ENCODE measurements at places on chromosomes 7 and 10.

DNA sequence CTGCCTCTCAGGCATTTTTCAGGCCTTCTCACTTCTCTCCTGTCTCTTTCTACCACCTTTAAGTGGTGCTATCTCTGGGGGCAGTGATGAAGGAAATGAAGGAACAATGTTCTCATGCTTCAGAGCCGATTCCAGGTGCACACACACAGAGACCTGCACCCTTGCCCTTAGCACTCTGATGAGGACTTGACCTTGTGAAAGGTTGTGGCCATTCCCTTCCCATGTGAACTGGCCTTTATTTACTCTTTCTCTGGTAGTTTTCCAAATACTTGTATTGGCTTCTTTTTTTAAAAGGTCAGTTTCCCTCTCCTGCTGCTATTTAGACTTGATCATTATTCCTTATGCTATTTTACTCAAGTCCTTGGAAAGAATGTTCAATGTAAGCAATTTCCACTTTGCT lies 188.6 kb downstream of the MDFIC start:
- no peak for DNase-seq

DNA sequence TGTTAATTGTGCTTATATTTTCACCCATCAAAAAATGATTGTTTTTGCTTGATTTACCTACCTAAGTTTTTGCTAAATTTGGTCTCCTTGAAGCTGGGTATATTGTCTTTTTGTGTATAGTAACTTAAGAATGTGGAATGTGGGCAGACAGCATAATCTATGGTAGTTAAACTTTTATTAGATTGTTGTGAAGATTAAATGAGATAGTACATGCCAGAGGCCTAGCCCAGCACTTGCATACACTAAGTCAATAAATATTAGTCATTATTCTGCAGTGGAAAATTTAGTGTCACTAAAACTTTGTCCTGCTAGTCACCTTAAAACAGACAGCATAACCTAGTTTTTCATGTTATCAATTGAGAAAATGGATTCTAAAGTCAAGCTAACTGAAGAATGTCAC lies 19.3 kb upstream of the RPA3 start:
- no peak for DNase-seq

DNA sequence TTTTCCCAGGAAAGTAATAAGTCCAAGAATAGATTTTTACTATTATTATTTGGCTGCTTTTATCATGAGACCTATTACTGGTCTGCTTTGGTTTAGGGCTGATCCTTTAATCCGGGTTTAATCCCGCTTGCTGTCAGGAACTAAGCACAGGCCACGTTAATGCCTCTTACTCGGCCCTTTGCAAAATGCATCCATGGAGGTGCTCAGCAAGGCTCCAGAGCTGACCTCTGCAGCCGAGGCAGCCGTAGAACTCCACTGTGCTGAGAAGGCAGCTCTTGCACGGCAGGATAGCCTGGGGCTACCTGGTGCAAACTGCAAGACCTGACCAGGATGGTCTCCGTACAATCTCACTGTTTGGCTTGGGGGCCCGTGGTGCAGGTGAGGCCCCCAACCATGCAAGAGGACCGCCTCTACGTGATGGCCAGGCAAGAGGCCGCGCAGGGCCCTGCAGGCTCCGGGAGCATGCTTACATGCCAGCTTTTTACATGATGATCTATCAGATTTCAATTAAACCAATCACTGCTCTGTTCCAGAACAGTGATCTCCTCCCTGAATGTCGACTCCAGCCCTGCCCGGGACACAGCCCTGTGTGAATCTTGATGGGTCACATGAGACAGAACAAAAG lies 10.4 kb upstream of the CALML3 start:
- no peak for DNase-seq

DNA sequence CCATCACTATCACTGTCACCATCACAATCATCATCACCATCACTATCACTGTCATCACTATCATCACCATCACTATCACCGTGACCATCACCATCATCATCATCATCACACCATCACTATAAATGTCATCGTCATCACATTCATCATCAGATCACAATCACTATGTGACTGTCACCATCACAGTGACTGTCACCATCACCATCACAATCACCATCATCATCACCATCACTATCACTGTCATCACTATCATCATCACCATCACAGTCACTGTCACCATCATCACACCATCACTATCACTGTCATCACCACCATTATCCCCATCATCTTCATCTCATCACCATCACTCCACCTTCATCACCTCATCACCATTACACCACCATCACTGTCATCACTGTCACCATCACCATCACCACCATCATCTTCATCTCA lies 31.0 kb downstream of the PWWP2B start:
- no peak for DNase-seq

GRCh38 chr10:63481815-63482421 lies 16.1 kb upstream of the JMJD1C start:
- no peak for DNase-seq

DNA sequence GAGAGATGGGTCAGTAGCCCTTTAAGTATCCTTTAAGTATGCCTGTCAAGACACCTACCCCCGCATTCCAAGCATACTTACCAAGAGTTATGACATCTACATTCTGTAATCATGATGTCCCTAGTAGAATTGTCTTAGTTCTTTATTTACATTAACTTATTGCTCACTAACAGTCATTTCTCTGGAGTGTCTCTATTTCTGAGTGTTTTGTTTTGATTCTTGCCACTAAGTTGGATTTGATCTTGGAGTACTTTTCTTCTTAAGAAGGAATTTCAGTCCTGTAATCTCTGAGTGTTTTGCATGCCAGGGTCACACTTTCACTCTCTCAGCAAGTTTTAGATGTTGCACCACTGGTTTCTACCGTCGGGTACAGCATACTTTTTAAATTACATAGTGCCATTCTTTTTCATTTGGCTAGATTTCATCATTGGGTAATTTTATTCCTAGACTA lies 1053.9 kb downstream of the KCNMA1 start:
- DNase-seq = no peak

GRCh38 chr10:130750441-130750840 lies 561.1 kb downstream of the TCERG1L start:
- no peak for DNase-seq

DNA sequence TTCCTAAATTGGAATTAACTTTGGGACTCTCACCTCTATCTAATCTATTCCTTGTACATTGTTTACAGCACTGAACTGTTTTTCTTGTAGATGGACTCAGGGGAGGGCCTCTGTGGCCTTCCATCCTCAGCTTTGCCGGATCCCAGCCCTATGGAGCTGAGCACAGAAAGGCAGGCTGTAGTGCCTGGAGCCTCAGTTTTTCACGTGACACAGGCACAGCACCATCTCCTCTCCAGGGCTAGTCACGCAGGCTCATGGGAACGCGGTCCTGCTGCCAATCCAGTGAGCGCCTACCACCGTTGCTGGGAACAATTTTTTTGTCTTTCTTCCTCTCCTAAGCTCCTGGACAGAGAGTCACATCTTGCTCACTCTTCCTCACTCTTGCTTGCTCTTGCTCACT lies 75.6 kb upstream of the DDC start:
- DNase-seq = no peak

DNA sequence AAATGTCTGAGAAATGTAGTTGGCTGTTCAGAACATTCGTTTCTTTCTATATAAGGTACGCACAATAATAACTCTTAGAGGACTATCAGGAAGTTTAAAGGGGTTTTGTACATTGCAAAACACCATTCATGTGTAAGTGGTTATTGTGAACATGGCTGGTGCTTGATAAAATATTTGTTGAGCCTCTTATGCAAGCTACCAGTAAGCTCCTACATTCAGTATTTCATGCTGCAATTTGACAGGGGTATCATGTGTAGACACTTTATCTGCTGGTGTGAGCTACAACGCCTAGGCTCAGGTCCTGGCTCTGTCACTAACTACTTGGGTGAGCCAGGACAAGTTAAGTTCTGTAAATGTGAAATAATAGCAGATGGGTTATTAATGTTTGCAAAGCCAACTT lies 75.5 kb downstream of the MAP3K8 start:
- DNase-seq = no peak

DNA sequence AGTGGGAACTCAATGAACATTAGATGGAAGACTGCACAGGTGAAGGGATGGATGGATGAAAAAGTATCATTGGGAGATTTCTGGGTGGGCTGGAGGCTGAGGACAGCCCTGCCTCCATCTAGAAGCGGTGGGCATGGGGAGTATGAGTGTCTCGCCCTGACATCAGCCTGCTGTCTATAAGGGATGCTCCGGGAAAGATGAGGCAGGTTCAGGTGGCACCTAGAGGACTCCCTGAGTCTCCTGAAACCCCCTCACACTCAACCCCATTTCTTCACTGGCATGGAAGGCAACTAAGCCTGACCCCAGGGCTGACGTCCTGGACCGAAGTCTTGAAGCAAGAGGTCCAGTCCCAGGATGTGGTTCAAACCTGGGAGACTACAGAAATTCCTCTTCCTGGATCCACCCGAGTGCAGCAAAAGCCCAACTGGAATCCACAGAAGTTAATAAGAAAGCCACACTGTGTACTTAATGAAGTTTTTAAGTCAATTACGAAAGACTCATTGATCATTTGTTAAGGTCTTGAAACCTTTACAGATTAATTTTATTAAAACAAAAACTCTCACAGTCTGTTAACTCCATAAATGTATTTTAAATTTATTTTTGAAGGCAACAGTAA lies 238.8 kb downstream of the EMX2 start:
- DNase-seq = no peak

DNA sequence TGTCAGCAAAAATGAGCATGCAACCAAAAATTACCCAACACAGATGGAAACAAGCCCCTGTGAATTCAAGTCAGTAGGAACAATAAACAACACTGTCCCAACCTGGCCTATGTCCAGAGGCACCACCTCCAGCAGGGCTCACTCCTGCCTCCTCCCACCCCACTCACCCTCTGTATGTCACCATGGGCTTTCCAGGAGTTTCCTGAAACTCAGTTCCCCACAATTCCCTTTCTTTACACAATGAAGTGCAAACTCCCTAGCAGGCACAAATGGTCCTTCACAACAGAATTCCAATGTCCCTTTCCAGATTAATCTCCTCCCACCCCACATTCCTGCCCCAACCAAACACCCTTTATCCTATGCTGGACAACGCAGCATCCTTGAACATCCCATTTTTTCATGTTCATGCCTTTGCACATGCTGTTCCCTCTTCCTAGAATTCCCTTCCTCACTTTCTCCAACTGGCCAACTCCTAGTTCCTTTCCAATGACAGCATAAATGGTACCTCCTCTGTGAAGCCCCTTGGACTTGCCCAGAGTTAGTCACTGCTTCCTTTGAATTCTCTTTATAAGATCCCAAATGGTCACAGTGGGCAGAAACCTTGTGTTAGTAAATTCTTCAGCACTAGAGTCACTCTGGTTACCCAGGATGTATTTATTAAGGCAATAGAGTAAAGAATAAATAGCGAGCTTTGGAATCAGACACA lies 157.5 kb downstream of the SLIT1 start:
- no peak for DNase-seq

- no peak for DNase-seq
Observed at GRCh38 chr7:32115831-32116230, 45.6 kb upstream of the PDE1C start.

DNA sequence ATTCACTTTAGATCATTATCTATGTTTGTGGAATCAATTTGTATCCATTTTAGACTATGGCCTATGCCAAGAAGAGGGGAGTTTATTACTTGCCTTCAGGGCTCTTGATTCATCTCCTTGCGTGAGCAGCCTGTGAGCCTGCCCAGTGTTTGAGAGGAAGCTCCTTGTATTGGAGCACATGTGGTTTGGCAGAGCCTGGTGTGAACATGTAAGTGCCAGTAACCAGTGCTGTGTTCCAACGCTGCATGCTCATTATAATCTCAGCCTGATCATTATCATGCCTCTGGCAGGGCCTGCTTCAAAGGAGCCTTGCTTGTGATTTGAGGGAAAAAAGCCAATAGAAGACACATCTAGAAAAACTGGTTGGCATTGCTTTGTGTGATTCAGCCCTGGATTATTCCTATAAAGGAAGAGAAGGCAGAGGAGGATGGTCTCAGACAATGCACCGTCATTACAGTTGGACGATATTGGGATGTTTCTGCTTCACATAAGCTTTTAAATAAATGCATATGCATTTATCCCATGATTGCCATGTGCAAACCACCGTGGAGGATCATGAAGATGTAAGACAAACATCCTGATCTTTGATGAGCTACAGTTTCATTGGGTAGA lies 203.4 kb upstream of the AHR start:
- DNase-seq = no peak

GRCh38 chr10:32744321-32744720 lies 213.7 kb downstream of the ITGB1 start:
- DNase-seq = no peak

DNA sequence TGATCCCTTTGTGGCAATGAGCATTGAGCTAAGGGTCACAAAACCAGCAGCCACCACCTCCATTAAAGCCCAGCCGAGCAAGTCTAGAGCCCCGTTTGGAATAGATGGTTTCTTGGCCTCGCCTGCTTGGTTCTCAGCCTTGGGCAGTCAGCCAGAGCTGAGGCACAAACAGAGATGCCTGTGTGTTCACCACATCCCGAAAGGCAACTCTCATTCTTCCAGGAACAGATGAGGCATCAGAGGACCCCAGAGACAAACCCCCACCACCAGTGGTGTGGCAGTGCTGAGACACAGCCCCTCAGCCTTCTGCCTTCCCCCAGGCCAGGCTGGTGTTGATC lies 203.3 kb upstream of the ZMIZ1 start:
- no peak for DNase-seq

DNA sequence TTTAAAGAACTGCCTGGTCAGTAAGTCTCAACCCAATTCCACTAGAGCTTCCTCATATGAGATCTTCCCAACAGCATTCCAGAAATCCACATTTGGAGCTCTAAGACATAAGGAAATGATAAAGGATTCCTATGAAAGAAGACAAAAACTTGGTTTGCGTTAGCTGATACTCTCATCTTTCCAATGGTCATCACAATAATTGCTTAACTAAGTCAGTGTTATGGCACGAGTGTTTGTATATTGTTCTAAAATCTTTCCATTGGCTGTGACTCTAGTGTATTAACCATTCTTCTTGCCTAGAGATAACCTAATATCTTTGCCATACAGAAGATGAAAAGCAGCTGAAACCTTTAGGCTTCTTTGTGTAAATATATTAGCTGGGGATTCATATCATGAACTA lies 289.0 kb downstream of the SNX13 start:
- no peak for DNase-seq

- no peak for DNase-seq
Observed at GRCh38 chr7:24477398-24478136, 95.7 kb upstream of the PALS2 start.

- DNase-seq = no peak
Observed at GRCh38 chr7:92682903-92683539, 92.8 kb upstream of the FAM133B start.

- DNase-seq = no peak
Observed at GRCh38 chr7:75813084-75813483, 522 bp downstream of the CCL24 start.
